ENCODE measurements at places on chromosomes 5 and 9.

- no peak for DNase-seq
Observed at GRCh38 chr5:168304349-168304748, 12.9 kb downstream of the WWC1 start.

DNA sequence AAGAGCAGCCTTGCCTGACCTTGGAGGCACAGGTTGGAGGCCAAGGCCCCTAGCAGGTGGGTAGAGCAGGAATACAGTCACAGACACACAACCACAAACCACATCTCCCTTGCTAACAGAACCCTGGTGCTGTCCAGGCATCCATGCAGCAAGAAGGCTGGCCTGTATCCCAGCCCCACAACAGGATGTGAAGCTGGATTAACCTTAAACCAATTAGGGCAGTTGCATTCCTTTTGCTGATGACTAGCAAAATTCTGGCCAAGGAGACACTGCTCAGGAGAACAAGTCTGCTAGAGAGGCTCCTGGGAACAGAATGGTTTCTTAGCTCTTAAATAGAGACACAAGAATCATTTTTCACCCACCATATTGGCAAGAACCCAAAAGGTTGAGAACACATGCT is 97.8 kb downstream of the C5orf15 start:
- no peak for DNase-seq

DNA sequence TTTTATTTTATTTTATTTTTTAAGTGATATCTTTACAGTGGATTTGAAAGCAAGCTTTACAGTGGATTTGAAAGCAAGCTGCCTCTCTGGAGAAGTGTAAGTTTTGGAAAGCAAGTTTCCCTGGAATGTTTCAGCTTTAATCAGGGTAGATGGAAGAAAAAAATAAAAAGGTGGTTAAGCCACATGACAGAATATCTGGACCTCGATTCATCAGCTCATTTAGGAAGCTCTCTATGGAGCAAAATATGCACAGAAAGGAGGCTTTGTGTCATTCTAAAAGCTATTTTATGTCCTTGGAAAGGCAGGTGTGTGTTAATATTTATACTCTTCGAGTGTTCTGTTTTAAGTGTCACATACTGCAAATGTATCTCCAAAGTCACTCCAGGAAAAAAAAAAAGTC is 409.2 kb upstream of the KLF4 start:
- DNase-seq: no peak

DNA sequence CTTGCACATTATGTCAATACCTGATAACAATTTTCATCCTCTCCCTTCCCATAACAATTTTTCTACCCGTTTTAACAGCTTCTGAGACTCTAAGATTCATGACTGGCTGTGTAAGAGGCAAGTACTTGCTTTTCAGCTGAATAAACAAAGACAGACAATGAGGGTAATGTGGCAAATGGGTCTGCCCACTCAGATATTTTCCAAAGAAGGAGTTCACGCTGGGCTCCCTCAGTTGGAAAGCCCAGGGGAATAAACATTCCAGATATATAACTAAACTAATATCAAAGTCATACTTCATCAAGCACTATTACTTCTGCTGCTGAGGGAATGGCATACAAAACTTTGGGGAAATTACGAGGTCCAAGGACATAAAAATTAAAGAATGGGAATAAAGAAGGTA is 24.4 kb downstream of the MEGF9 start:
- no peak for DNase-seq

- no peak for DNase-seq
Observed at GRCh38 chr9:79193001-79193400, 378.8 kb upstream of the TLE4 start.

DNA sequence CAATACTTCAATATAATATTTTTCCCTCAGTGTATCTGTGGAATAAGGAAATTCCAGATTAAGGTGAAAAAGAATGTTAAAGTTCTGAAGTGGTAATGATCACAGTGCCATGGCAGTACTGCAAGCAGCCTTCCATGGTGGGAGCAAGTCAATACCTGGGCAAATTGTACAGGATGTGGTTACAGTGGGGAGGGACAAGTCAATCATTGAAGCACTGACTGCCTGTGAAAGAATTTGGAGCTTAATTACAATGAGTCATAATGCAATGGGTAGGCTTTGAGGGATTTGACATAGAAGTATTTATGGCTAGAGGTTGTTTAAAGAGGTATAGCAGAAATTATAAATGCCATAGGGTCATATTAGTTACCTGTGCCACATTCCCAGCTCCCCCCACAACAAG is 786.5 kb upstream of the ACO1 start:
- no peak for DNase-seq

- DNase-seq: no peak
Observed at GRCh38 chr5:159735749-159736660, 180.3 kb upstream of the ADRA1B start.

DNA sequence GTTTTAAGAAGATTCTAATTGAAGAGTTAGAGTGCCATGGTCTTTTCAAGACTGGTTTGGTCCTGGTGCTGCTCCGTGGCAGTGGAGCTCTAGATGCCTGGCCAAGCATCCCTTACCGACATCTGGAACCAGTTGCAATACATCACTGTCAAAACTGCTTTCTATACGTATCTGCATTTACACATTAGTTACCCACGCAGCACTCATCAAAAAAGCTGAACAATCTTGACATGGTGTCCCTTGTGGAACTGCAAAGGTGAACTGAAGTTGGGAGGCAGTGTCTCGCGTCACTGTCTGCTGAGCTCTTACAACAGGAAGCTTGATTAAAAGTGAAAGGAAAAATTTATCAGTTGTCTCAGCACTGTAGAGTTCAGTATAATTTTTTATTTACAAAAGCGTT is 82.6 kb downstream of the PBX3 start:
- peak; percentile 36 for DNase-seq

DNA sequence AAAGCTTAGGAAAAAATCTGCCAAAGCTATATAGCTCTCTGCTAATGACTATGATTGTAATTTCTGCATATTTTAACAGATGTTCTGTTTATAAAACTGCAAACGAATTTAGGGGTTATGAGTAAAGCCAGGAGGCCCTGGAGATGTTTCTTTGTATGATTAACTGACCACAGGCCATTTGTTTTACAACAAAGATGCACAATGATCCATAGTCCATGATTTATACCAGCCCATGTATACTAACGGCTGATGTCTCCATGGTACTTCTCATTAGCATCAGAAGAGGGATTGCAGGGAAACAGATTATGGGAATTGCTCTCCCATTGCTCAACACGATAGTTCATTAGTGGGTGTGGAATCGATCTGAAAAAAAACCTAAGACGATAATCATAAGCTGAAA is 78.9 kb downstream of the PPP2R2B start:
- DNase-seq: no peak

DNA sequence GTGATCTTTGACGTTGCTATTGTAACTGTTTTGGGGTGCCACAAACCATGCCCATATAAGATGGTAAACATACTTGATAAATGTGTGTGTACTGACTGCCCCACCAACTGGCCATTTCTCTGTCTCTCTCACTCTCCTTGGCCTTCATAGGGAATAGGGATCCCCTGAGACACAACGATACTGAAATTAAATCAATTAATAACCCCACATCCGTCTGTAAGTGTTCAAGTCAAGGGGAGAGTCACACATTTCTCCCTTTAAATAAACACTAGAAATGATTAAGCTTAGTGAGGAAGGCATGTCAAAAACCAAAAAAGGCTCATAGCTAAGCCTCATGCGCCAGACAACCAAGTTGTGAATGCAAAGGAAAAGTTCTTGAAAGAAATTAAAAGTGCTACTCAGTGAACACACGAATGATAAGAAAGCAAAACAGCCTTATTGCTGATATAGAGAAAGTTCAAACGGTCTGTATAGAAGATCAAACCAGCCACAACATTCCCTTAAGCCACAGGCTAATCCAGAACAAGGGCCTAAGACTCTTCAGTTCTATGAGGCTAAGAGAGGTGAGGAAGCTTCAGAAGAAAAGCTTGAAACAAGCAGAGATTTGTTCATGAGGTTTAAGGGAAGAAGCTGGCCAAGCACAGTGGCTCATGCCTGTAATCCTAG is 111.1 kb downstream of the UGCG start:
- no peak for DNase-seq

- no peak for DNase-seq
Observed at GRCh38 chr9:72646061-72646460, 124.7 kb downstream of the TMC1 start.

DNA sequence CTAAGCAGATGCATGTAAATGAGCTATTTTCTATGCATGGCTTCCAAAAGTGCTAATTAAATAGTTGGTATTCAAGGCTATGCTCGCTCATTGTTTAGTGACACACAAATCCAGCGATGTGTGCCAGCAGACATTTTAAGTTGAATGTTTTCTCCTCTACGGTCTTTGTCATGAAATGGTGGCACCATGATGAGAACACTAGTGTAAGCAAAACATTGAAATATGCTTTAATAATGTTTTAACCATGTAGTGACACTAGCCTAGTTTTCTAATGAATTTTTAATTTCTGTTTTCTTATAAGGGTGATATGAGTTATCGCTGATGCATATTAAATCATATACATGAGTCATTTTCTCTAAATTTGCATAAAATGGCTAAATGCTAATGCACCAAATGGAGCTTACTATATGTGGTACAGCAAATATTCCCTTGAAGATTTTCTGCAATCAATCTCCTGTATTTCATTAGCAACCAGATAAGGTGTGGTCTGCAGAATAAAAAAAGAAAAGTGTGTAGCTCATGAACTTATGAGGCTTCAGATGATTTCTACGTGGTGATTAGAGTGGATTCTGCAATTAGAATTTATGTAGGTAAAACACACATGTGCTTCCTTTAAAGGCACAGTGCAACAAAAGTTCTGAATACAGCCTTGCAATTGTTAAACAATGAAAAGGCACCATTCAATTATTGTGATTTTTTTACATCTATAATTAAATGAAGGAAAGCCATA is 226.6 kb downstream of the MEF2C start:
- DNase-seq: no peak

- no peak for DNase-seq
Observed at GRCh38 chr5:16606628-16607027, 10.2 kb downstream of the RETREG1 start.

DNA sequence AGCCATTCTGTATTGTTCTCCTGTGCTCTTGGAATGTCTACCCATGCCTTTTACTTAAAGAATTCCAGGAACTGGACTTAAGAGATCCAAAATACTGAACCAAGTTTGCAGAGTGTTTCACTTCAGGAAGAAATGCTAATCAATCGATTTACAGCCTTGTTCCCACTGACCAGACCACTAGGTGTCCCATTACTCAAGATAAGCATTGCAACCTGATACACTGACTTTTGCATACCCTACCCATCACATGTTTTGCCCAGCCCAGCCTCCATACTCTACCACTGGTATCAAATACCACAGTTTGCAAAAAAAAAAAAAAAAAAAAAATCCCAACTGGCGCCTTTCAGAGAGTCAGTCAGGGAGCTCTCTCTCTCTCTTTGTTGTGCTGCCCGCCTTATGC is 550.8 kb downstream of the CDH9 start:
- no peak for DNase-seq

- peak; percentile 74 for DNase-seq
Observed at GRCh38 chr5:146541958-146542849, 26.2 kb upstream of the GPR151 start.

DNA sequence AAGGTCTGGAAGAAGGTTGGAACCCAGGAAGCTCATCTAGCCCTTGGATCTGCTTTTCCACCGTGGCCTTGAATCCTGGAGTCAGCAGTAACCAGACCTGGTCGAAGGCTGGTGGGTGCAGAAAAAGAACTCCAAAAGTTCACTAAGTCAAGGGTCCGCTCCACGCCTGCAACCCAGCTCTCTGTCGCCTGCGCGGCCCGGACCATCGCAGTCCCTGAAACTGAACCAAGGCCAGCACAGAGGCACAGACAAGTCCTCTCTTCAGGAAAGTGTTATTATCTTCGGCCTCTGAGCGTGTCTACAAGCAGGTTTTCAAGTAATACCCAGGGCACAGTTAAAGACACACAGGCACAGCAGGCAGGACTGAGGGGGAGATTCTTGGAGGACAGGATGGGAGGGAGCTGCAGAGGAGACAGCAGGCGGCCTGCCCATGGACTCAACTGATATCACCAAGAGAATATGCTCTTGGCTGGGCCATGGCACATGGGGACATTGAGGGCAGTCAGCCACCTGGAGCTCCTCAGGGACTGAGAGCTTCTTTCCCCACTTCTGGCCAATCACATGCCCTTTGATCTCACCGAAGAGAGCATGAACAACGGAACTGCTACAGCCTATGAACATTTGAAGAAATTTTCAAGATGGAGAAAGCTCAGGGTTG is 45.8 kb upstream of the SEMA4D start:
- no peak for DNase-seq

DNA sequence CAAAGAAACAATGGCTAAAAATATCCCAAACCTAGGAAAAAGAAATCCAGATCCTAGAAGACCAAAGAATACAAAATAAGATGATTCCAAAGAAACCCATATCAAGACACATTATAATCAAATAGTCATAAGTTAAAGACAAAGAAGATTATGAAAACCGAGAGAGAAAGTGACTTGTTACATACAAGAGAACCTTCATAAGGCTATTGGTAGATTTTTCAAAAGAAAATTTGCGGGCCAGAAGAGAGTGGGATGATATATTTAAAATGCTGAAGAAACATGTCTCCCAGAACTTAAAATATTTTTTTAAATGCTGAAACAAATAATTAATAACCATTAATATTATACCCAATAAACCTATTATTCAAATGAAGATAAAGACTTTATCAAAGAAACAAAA is 687.3 kb downstream of the TLE4 start:
- no peak for DNase-seq

- no peak for DNase-seq
Observed at GRCh38 chr9:93826209-93826608, 128.9 kb downstream of the BARX1 start.
